NCI-H226 (cell line): ENCODE measurements at places on chromosomes 5 and 9.

- no peak for DNase-seq
Measured at GRCh38 chr9:99274495-99274894, 52.4 kb downstream of the SEC61B start.

DNA sequence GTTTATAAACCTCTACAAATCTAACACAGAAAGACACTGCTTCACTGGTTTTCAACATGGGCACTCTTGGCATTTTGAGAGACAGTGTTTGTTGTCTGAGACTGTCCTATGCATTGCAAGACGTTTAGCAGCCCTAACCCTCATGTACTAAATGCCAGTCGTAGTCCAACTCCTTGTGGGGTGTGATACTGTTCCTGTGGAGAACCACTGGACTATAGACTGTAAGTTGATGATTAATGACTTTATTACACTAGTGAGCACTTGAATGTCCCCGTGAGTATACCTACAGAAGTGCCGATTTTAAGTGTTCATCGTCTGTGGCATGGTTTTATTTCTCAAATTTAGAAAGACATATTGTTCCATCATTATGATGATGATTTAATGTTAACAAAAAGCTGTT, 46.2 kb downstream of the RECK start:
- no peak for DNase-seq

DNA sequence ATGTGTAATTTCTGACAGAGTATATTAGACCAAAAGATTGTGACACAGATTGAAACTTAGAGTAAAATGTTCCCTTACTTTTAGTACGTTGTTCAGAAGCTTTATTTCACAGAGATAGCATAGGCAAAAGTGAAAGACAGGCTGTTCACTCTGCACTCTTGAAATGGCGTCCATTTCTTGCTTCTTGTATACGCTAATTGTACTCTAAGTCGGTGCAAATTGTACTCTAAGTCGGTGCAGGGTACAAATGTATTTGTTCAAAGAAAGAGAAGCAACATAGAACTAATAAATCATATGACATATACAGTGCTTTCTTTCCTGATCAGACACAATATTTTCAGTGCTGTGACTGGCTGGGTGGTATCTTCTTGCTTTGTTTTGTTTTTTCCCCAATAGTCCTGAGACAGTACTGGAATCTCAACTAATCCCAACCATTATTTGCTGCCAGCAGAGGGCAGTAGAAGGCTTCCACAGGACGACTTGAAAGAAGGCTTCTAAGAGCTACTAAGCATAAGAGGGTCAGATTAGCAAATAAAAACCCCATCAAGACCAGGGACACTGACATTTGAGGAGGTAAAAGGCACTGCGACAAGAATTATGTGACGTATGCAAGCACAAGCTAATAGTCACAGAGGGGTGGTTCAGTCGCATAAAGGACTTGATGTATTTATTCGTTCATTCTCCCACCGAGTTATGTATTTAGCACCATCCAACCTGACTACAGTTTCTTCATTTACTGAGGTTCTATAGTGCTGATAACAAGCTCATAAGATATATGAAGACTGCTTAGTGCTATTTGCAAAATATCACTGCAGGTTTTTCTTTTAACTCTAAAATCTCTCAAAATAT, 831.8 kb downstream of the TAF11L14 start:
- no peak for DNase-seq

DNA sequence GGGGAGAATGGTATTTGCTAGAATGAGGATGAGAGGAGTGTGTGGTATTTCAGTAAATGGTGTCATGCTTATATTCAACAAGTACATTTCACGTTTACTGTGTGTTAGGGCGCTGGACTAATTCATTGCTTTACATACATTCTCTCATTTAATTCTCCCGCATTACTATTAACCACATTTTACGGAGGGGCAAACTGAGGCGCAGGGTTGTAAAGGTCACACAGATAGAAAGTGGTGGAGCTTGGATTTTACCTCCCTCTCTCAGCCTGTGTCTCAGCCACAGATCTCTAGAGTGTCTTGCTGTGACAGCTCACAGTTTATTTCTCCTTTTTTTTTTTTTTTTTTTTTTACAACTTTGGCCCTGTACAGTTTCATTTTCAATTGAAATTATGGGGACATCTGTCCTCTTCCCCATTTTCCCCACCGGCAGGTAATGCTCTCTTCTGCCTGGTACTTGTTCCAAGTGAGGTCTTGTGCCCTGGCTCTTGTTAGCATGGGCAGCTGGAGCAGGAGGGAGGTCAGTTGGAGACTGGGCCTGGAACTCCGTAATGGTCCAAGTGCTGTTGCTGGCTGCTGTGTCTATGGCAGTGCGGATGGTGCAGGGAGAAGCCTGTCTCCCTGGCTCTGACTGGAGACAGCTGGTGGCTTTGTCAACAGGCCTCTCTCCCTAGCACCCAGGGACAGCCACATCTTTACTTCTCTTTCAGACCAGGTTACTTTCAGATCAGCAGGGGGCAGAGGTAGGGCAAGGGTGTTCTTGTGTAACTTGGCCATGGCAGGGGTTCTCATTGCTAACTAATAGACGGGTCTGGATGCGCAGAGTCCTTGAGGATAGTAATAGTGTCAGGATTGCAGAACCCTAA, 20.5 kb upstream of the NDST1 start:
- no peak for DNase-seq

DNA sequence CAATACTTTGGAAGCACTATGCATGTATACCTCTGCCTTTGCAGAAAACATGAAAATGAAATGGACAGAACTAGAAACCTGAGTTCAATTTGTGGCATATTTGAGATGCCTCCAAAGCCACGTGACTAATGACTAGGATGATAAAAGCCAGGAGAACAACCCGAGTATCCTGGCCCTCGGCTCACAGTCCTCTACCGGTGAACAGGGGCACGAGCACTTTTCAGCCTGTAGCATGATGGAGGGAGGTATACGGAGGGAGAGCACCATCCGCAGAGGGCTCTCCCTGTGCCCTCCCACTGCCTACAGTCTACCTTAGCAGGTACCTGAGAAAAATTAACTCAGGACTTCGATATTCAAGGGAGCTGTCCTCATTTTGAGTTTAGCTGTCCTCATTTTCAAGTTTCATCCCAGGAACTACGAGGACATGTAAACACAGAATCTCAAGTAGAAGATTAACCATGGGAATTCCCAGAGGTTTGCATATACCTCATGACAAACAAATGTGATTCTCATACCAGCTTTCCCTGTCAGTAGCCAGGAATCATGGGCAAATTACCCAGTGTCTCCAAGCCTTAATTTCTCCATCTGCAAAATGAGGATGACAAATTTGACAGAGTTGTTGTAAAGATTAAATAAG, 249.3 kb downstream of the DNAH5 start:
- no peak for DNase-seq

GRCh38 chr5:128477944-128478343, 60.1 kb downstream of the FBN2 start:
- DNase-seq: no peak

- no peak for DNase-seq
Measured at GRCh38 chr9:107862323-107862722, 372.8 kb upstream of the KLF4 start.

DNA sequence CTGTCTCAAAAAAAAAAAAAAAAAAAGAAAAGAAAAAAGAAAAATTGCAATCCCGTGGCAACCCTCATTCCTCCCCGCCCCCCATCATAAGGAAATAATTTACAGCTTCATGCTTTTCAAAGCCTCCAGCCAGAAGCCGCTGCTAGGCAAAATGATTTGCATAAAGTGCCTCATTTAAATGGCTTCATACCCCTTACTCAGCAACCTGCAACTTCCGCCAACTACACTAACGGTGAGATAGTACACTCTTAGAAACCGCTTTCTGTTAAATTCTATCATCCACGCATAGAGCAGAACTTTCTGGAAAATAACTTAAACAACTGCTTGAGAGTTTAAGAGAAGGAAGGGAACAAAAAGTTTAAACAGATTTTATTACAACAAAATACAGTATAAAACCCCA, 17.8 kb downstream of the SERINC5 start:
- no peak for DNase-seq

DNA sequence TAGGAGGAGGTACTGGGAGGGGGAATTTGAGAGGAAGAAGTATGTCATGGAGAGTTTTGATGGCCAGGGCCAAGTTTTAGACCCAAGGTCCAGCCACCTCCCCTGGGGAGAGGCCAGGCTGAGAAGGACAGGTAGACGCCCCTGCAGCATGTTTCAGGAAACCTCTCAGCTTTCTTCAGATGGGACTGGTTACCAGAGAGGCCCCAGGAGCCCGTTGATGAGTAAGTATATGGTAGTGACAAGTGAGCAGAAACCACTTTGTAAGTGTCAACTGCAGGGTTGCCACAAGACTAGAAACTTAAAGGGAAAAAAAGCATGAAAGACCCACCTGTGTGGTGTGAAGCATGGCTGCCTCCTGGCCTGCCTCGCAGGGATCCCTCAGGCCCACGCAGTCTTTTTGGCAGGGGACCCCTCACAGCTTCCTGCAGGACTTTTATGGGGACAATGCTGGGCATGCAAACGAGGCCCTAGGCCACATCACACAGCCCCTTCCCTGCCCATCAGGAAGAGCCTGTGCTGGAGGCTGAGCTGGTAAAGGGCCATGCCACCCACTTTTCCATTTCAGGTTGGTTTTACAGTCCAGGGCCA, 255.9 kb downstream of the FSTL4 start:
- no peak for DNase-seq

DNA sequence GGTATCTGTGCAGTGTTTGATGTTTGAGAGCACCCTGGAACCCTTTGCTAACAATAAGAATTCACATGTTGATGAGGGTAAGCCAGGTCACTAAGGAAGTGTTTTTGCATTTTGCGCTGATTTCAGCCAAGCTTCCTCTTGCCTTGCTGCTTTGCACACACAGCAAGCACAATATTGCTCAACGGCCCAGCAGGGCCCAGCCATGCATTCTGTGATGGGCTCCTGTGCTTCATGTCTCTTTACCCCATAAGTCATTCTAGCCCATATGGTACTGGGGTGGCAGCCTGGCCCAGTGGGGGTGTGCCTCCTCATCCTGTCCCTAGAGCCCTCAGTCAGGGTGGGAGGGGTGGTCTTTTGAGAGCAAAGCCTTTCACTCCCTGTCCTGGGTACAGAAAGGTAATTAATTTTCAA, 481.3 kb downstream of the GADD45G start:
- DNase-seq: no peak

DNA sequence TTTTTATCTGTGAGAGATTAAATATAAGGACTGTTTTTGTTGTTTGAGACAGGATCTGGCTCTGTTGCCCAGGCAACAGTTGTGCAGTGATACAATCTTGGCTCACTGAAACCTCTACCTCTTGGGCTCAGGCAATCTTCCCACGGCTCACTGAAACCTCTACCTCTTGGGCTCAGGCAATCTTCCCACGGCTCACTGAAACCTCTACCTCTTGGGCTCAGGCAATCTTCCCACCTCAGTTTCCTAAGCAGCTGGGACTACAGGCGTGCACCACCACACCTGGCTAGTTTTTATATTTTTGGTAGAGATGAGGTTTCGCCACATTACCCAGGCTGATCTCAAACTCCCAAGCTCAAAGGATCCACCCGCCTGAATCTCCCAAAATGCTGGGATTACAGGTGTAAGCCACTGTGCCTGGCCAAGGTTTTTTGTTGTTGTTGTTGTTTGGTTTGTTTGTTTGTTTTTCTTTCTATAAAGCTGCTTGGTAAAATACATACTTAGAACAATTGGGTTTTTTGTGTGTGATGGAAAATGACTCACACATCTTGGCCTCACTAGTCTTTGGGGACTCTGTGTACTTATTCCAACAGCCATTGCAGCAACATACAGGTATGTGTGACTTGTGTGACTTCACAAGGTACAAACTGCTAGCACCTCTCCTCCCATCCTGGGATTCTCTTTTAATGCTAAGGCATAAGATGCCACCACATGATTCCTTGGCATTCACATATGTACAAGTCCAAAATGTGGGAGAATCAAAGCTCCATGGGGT, 36.5 kb upstream of the RASA1 start:
- DNase-seq: no peak

- no peak for DNase-seq
Measured at GRCh38 chr5:176677209-176677939, 30.1 kb downstream of the TSPAN17 start.

- no peak for DNase-seq
Measured at GRCh38 chr5:95072281-95072680, 212.6 kb downstream of the MCTP1 start.

DNA sequence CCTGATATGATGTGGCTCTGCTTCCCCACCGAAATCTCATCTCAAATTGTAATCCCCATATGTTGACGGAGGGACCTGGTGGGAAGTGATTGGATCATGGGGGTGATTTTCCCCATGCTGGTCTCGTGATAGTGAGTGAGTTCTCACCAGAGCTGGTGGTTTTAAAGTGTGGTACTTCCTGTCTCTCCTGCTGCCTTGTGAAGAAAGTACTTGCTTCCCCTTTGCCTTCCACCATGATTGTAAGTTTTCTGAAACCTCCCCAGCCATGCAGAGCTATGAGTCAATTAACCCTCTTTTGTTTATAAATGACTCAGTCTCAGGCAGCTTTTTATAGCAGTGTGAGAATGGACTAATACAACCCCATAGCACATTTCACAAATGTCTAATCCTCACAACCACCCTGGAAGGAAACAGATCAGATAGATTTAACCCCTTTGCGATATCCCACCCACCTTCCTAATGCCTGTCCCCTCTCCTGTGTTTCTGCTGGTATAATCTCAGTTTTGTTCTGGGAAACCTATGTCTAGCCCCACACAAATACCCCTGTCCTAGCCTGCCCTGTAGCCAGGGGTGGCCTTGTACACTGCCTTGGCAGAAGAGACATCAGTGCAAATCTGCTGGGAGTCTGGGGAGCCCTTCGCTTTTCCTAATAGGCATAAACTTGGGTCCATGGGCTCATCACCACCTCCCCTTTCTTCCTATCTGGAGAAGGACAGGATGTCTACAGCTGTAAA, 157.0 kb upstream of the RAI14 start:
- DNase-seq: peak; percentile 76

DNA sequence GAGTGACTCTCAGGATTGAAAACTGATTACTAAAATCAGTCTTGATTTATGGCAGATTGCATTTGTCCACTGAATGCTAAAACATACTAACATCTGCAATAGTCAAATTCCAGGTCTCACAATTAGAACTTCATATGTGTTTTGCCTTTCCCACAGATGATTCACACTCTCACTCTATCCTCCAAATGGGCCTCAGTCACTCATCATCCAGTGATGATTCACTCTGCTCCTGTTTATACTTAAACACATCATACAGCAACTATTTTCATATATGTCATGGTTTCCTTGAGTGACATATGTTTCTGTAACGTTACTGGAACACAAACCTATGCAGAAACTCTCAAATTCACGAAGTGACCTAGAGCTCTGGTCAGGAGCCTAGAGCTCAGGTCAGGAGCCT, 512.9 kb downstream of the HINT1 start:
- peak; percentile 75 for DNase-seq

- DNase-seq: no peak
Measured at GRCh38 chr9:124010303-124010664, 1.3 kb upstream of the LHX2 start.

DNA sequence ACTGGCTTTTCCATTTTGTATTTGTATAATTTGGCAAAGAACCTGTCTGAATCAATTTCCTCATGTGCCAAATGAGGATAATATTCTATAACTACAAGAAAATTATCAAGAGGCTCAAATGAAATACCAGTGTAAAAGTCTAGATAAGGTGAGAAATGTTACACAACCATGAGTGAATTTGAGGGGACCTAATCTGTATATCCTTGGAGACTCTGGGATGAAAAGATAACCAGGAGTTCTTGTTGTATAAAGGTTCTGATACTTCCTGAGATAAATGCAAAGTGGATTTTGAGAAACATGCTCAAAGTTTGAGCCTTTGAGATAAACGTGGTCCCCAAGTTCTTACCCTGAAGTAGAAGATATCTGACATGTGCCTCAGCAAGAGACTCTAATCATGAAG, 120.3 kb upstream of the SLC12A2 start:
- no peak for DNase-seq

- DNase-seq: peak; percentile 16
Measured at GRCh38 chr9:73179589-73179988, 27.9 kb downstream of the ANXA1 start.
